ENCODE measurements at places on chromosomes 11 and 22.

DNA sequence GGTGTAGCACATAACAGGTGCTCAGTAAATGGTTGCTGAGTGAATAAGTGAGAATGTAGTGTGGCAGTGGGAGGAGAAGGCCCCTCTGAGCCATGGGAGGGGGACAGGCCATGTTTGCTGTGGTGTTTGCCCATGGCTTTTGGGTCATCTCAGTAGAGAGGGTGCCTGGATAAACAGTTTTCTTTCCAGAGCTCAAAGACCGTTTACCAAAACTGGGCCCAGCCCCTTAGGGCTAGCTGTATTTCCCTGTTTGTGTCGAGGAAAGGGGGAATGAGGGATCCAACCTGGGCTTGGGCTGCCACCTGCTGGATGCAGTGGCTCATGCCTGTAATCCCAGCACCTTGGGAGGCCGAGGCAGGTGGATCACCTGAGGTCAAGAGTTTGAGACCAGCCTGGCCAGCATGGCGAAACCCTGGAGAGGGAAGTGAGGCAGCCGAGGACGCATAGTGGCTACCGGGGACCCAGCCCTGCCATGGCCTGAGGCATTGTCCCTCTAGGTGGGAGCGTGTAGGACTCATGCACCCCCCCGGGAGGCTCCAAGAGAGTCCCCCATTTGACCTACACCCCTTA is 8.7 kb upstream of the LTO1 start:
- no peak for DNase-seq

DNA sequence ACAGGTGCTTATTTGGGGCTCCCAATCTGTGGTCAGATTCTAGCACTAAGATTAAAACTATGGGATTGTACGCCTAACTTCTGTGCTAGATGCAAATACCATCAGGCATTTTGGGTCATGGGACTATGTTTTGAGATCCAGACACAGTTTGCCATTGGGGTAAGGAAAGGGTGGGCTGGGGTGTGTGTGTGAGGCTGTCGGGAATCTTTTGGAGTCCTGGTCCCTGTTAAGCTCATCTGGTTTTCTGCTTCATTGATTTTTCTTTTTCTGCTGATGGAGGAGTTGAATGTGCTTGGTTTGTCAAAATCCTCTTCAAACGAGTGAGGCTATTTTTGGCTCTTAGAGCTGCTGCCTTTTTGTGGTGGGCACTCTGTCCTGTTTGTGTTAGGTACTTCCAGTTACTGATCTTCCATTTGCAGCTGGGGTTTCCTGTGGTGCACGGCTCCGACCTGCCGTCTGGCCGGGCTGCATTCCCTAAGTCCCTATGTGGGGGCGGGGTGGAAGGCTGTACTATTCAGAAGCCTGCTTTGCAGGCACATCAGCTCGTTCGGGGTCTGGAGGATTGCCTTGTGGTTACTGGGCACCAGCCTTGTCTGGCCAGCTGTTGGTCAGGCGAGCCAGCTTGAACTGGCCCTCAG is 2.9 kb downstream of the BCR start:
- DNase-seq: no peak

- no peak for DNase-seq
Measured at GRCh38 chr22:46397951-46398350, 62.4 kb downstream of the TRMU start.

DNA sequence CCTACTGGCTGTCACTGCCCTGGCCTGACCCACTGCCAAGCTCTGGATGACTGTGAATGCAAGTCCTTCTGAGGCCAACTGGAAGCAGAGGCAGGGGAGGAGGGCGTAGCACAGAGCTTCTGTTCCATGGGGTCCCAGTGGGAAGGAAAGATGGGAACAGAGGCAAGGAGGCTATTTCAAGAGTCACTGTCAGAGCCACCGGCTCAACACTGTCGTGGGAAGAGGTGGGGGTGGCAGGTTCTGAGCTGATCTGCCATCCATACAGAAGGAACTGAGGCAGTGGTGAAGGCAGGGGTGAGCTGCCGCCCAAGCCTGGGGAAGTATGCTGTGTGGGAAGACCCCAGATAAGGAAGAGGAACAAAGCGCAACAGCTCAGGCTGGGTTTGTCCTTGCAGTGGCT is 54.7 kb downstream of the SGSM3 start:
- DNase-seq: no peak

DNA sequence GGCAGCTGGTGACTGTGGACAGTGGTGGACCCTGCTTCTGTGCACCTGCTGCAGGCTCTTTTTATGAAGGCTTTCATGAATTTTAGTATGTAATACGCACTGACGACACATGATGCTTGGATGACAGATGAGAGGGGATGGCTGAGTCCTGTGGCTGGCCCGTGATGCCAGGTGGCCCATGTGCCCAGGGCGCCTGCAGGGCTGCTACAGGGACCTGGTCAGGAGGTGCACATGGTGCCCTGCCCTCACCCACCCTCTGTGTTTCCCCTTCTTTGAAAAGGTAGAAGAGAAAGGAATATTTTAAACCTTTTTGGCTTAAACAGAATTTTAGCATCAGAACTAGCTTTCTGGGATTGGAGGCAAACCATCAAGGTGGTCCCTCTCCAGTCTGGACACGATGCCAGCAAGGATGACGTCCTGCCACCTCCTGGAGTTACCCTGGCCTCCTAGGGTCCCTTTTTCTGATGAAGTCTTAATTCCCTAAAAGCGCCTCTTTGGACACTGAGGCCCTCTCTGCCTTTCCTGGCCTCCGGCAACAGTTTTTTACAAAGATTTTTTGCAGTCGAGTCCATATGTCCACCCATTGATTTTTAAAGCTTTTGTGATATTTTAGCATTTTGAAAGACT is 5.4 kb upstream of the RANBP1 start:
- no peak for DNase-seq

GRCh38 chr22:37747080-37747714 is 50.3 kb downstream of the TRIOBP start:
- DNase-seq: no peak

- no peak for DNase-seq
Measured at GRCh38 chr11:120566176-120566575, 54.6 kb downstream of the GRIK4 start.

- DNase-seq: no peak
Measured at GRCh38 chr11:26997378-26997777, 3.5 kb downstream of the FIBIN start.

DNA sequence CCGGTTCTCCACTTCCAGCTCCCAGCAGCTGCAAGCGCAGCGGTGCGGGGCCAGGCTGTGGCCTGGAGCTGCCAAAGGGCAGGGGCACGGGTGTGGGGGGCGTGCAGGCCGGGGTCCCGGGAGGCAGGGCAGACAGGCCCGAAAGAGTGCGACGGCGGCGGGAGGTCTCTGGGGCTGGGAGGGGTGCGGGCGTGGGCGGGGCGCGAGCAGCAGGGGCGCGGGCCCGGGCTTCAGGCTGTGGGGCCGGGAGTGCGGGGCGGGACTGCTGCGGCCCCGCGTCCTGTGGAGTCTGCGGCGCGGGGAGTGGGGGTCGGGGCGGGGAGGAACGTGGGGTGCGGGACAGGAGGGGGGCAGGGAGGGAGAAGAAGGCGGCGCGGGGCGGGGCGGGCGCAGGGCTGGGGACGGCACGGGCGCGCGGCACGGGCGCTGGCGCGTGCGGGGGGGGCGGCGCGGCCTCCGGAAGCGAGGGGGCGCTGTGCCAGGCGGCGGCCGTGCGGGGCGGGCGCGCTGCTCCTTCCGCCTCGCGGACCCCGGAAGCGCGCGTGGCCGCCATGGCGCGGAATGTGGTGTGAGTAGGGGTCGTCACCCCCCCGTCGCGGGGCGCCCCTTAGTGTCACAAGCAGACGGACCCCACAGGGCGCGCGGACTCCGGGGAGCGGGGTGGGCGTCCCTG is at the start of gene MRPL23:
Gene MRPL23, plus strand, starts transcription at position 521 of the 673 bp plus-strand sequence. Its CDS starts 31 bp downstream, at position 552.
- no peak for DNase-seq

DNA sequence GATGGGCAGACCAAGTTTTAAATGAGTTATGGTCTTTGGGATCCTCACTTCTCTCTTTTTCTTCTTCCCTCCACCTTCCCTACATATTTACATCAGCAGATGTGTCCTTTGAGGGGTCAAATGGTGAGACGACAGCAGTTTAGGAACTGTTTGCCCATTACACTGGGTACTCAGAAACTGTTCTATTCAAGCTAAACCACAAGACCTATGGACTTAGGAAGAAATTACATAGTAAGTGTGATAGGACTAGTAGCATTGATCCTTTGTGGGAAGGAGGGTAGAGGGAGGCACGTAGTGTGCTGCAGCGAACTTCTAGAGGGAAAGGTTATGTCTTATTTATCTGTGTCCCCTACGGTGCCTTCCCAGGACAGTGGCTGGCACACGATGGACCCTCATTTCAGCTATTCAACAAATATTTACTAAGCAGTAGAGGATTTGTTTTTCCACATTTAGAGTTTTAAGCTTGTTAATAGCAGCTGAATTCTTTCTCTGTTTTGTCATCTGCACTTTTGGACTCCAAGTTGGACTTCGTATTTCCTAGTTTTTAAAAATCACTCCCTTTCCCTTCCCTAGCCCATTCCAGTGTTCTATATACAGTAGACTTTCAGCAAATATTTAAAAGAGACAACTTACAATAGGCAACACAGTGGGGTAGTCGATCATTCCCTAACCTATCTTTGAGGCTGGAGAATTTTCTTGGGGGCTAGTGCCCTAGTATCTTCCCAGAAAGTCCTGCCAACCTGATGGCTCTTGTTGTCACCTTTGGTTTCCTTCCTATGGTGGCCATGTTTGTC is 13.9 kb downstream of the FZD4 start:
- DNase-seq: no peak

GRCh38 chr11:63557570-63557969 is 5.6 kb downstream of the PLAAT2 start:
- no peak for DNase-seq

DNA sequence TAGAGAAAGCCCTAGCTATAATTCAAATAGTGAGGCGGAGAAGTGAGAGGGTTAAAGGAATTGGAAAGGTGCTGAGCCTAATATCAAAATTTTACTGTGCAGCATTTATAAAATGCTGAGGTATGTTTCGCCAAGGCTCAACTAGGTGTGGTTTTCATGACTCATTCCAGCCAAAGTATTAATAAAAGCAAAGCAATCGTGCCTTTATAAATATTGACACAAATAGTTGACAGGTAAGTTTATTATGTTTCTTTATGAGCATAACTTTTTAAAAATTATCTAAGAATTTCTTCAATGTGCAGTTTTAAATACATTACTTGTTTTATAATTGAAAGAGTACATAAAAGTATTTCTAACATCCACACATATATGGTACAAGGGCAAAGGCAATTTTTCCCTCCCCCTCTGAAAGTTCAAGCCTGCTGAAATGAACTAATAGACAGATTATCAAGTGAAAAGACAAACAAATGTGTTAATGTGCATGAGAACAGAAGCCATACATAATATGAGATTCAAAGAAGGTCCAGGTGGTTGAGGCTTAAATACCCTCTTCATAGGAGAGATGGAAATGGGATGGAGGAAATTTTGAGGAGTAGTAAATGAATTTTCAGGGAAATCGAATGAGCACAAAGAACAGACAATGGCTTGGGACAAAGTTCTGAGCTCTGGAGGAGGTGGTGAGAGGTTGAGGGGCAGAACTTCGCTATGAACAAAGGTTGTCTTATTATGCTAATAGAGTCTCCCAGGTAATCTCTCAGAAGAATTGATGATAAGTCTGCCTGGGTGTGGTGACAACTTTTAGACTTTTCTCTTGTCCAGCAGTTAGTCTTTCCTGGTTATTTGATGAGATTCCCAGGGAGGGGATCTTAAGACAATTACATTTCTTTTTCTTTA is 326.5 kb downstream of the BUD13 start:
- DNase-seq: no peak

- no peak for DNase-seq
Measured at GRCh38 chr11:86181379-86181778, 63.2 kb upstream of the EED start.

DNA sequence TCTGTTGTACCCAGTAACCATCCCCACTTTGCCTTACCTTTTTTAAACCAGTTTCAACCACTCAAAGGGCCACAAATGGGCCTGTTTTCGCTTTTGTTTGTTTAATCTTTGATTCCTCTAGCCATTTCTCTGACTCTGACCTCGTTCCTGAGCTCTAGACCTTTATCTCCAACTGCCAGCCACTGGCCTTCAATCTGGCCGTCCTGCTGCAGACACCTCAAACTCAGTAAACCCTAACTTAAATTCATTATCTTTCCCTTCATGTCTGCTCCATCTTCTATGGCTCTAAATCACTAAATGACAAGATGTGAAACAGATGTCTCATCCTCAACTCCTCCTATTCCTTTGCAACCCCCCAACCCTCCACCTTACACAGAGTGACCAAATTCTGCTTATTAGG is 1.3 kb upstream of the GDPD4 start:
- no peak for DNase-seq

- no peak for DNase-seq
Measured at GRCh38 chr11:81839976-81840375, 893.7 kb downstream of the FAM181B start.

DNA sequence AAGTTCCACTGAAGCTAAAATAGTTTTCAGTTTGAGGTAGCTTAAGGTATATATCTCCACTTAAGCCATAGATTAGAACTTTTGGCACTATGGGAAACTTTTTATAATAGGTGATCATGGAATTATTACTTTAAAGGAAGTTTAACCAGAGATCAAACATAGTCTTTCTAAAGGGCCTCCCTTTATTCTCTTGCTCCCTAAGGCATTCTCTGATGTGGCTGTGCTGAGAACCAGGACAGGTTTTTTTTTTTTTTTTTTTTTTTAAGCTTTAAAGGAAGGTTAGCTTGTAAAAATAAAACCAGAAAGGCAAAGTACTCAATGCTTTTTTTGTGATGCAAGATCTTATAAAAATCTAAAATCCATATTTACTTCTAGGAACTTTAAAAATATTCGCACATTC is 2.9 kb upstream of the MRPL48 start:
- DNase-seq: no peak

DNA sequence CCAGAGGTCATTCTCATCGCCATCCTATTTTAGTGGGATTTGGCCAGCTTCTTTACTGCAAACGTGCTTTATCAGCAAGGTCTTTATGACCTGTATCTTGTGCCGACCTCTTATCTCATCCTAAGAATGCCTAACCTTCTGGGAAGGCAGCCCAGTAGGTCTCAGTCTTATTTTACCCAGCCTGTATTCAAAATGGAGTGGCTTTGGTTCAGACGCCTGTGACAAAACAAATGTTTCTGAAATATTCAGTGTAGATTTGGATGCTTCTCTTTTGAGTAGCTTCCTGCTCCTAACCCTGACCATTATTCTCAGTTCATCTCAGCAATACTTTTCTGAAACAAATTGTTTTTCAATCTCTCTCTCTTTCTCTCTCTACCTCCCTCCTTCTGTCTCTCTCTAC is 60.1 kb downstream of the TRIM44 start:
- no peak for DNase-seq

- no peak for DNase-seq
Measured at GRCh38 chr11:22787551-22788162, 41.9 kb downstream of the SVIP start.

DNA sequence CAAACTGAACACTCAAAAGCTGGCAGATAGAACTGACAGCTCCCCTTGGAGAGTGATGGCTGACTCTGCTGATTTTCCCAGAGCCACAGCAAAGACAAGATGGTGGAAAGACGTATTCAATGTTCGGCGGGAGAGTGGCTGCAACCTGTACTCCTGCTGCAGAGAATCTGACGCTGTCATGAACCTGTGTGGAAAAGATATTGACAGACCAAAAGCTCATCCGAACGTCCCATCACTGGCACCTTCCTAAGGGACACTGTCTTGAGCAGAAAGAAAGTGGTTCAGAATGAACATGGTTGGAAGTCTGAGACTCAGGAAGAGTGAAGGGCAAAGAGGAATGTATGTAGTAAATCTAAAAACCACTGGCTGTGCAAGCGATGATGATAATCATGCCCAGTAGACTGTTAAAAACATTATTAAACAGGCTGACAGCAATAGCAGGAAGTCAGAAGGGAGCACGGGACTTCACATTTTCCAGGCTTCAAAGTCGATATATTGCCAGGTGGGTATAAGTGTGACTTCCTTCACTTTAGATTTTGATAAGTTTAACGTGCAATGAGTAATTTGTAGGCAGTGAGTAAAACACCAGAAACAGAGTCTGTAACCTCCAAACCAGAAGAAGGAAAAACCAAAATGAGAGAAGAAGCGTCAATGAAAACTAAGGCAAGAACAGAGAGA is 6.2 kb upstream of the IL17REL start:
- no peak for DNase-seq

All from stimulated activated CD4-positive, alpha-beta T cell treated with anti-CD3 and anti-CD28 coated beads, Interleukin-15, amount 100 ng/mL, for 1 hour (primary cell).